CD8-positive, alpha-beta T cell (primary cell): ENCODE measurements at places on chromosomes 11 and 22.

GRCh38 chr11:44279483-44279882 lies 30.5 kb downstream of the ALX4 start:
- no peak for DNase-seq

- no peak for DNase-seq
Observed at GRCh38 chr11:128625326-128625725, 38.0 kb upstream of the ETS1 start.

DNA sequence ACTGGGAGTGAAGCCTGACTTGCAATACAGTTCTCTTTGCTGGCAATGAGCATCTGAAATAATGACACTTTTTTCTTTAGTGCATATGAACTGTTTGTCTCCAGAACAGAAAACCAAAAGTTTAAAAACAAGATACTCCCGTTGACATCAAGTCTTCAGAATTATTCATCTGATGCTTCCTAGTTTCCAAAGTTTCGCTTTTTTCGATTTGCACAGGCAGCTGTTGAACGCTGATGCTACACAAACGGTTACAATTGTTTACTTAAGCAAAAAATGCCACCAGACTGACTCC lies 612 bp upstream of the BIRC2 start:
- DNase-seq = no peak

- no peak for DNase-seq
Observed at GRCh38 chr22:19223617-19224016, 45.1 kb upstream of the SLC25A1 start.

- no peak for DNase-seq
Observed at GRCh38 chr11:123537726-123538125, 107.7 kb downstream of the GRAMD1B start.

- peak; percentile 47 for DNase-seq
Observed at GRCh38 chr22:30694640-30695350, at the start of gene OSBP2. OSBP2 (plus strand) TSS chr22:30694874; CDS start chr22:30694910, 36 bp downstream.

DNA sequence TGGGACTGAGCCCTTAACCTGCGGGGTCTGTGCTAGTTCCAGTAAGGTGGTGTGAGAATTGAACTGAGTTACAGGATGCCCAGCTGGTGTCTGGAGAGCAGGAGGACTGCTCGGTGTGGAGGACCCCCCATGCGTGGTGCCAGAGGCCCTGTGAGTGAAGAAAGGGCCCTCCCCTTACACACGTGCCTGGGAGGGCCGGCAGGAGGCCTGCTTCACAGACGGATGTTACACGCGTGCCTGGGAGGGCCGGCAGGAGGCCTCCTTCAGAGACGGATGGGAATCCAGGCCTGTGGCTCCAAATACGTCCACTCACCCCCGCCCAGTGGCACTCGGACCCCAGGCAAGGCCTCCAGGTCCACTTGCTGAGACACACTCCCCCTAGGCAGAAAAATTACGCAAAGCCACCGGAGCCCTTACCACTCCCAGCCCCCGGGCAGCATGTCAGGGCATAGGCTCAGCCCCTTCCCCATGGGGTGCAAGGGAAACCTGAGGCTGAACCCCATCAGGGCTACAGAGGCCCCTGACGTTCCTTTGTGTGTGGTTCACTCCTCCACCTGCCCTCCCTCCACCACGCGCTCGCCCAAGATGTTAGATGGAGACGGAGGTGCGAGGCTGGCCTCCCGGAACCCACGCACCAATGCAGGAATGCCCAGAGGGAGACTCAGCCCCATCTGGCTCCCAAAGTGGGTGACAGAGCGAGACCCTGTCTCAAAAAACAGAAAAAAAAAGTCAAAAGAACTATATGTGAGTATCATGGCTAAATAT lies 227.8 kb downstream of the BRD1 start:
- no peak for DNase-seq

DNA sequence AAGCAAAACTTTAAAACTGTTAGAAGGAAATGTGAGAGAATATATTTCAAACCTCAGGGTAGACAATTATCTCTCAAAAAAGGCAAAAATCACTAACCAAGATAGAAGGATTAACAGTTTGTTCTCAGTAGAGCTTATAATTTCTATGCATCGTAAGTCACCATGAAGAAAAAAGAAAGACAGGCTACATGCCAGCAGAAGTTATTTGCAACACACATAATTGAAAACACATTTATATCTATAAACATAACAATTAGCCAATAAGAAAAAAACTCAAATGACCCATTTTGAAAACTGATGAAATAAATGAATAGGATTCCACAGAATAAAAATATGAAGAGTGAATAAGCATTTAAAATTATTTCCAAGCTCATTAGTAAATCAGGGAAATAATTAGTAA lies 24.4 kb upstream of the SNX19 start:
- DNase-seq = no peak

GRCh38 chr22:19640306-19640705 lies 74.0 kb upstream of the SEPTIN5 start:
- no peak for DNase-seq
